Fibroblast of skin of left biceps (primary cell): ENCODE measurements at places on chromosomes 11 and 22.
A peak's percentile ranks its signal among the peaks of the same experiment; 100 is the strongest.

GRCh38 chr11:117818041-117818873 is 6.3 kb downstream of the FXYD2 start:
- no peak for DNase-seq

DNA sequence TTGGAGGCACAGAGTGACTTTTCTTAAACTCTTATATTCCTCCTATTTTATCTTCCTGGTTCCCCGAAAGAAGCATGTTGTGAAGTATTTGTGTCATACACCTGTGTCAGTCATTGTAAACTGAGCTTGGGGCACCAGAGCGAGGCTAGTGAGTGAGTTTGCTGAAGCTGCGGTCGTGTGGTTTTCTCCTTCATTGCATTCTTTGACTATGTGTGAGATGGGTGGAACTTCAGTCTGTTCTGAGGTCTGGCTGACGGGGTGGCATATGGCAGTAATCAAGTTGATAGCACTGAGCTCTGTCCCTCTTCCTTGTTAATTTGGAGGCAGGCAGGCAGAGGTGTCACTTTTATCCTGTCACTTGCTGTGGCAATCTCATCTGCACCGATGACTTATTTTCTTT is 4.2 kb downstream of the VPS26B start:
- peak; percentile 18 for DNase-seq

GRCh38 chr22:48740731-48741405 is 1086.8 kb downstream of the BRD1 start:
- no peak for DNase-seq

DNA sequence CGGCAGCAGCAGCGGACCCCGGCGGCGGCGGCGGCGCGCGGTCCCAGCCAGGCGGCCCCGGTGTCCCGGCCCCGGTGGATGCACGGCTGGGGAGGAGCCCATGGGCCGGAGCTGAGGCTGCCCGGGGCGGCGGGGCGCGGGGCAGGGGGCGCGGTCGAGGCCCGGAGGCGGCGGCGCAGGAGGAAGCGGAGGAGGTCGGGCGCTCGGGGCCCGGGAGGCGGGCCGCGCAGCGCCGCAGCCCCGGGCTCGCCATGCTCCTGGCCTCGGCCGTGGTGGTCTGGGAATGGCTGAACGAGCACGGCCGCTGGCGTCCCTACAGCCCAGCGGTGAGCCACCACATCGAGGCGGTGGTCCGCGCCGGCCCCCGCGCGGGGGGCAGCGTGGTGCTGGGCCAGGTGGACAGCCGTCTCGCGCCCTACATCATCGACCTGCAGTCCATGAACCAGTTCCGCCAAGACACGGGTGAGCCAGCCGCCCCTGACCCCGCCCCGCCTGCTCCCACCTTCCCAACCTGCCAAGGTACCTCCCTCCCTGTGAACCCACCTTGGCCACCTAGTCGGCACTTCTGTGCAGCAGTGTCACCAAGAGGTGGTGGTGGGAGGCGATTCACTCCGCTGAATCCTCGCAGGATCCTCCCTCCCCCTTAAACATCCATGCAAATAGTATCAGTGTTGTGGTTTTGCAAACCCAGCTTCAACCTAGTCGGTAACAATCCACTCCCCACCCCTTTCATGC is 580 bp downstream of the DTX4 start:
- DNase-seq = no peak

- DNase-seq = no peak
Measured at GRCh38 chr22:49590851-49591445, 236.7 kb downstream of the BRD1 start.

- DNase-seq = no peak
Measured at GRCh38 chr11:45530776-45531175, 134.6 kb downstream of the CHST1 start.

DNA sequence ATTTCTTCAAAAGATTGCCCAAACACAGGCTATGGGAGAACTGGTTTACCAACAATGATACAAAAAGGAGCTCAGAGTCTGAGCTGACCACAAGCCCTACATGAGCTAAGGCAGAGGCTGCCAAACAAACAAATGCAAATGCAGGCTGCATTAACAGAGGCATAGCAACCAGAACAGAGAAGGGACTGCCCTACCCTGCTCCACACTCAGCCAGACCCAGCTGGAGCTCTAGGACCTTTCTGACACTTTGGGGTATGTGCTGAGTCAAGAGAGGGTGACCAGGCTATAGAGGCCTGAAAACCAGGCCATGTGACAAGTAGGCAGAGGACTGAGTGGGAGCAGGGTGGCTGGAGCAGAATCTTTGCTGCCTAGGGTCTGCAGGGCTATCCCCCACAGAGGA is 17.8 kb upstream of the P2RY2 start:
- no peak for DNase-seq

DNA sequence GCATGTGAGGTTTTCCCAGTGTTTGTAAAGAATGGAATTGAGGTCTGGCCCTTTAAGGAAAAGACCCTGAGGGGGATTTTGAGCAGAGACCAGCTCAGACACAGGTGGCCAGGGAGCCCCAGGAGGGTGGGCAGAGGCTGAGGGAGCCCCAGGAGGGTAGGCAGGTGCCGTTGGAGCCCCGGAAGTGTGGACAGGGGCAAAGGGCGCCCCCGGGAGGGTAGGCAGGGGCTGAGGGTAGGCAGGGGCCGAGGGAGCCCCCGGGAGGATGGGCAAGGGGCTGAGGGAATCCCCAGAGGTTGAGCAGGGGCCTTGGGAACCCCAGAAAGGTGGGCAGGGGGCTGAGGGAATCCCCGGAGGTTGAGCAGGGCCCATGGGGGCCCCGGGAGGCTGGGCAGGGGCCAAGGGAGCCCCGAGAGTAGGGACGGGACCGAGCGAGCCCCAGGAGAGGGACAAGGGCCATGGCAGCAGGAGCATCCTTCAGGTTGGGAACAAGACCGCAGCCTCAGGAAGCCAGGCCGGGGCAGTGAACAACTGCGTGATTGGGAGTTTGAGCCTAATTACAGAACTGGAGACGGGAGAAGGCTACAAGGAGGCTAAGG is 292.0 kb downstream of the BRD1 start:
- DNase-seq = no peak
